ENCODE measurements at places on chromosomes 2 and 18. TPM values are rescaled to one million over a fixed set of nuclear protein-coding genes. Genes with fewer than 3 reads are reported as not detected.

- peak overlapping the region; percentile 11 for H3K4me3 ChIP-seq
- no peak overlapping the region for H3K27ac ChIP-seq
- H3K36me3 ChIP-seq = no peaks in the 10 kb centered on the region
- no peaks in the 10 kb centered on the region for H3K4me1 ChIP-seq
- no peak for DNase-seq
Measured at GRCh38 chr2:170823088-170823897, 6.6 kb downstream of the GAD1 start.

DNA sequence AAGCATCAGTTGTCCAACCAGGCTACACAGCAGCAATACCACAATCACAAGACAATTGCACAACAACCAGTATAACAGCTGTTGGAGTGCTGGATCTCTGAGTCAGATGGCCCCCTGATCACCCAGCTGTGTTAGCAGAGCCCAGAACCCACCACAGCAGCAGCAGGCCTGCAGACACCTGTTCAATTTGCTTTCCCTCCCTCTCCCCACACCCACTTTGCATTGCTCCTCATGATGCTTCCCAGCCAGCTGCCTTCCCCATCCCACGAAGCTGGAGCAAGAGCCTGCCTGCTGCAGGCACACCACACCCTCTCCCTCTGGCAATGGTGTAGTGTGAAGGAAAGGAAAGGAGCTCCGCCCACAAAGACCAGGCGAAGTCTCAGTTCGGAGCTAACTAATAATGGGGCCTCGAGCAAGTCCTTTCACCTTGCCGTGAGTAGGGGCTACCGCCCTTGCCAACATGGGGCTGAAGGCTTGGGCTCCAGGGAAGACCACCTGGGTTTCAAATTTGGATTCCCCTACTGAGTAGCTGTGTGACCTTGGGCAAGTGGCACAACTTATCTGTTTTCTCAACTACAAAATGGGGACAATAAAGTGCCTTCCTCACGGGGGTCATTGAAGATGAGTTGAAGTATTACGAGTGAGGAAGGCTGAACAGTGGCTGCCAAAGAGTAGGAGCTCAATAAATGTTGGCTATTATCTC, 19.4 kb upstream of the ZBTB7C start:
- no peak overlapping the region for H3K27ac ChIP-seq
- no peak overlapping the region for H3K4me3 ChIP-seq
- no peaks in the 10 kb centered on the region for H3K36me3 ChIP-seq
- no peaks in the 10 kb centered on the region for H3K4me1 ChIP-seq

- no peaks in the 10 kb centered on the region for H3K36me3 ChIP-seq
- H3K27ac ChIP-seq = no peak overlapping the region
- H3K4me1 ChIP-seq = no peaks in the 10 kb centered on the region
- DNase-seq = no peak
- H3K4me3 ChIP-seq = no peak overlapping the region
Measured at GRCh38 chr18:55440988-55441387, 147.0 kb downstream of the TCF4 start.

- no peak overlapping the region for H3K4me3 ChIP-seq
- no peaks in the 10 kb centered on the region for H3K27me3 ChIP-seq
Measured at GRCh38 chr18:41134426-41134825, 820.6 kb upstream of the PIK3C3 start.

DNA sequence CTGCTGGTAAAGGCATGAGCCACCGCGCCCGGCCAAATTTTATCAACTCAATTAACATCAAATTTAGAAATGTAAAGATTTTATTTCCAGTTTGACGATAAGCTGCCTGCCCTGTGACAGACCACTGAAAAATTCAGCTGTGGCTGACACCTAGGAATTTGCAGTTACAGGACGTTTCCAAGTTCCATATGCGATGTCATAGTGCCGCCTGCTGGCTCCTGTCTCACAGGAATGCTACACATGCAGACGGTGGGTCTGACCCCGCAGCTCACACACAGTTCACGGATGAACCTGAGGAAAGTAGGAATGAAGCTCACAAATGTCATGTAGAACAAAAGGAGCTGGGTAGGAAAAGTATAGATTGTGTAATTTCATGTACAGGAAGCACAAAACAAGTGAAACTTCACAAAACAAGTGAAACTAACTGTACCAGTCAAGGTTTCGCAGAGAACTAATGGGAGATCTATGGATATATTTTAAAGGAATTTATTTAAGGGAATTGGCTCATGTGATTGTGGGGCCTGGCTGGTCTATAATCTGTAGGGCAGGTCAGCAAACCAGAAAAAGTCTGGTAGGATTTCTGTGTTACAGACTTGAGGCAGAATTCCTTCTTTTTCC, 13.2 kb upstream of the SEH1L start:
- H3K4me1 ChIP-seq = no peaks in the 10 kb centered on the region
- no peaks in the 10 kb centered on the region for H3K27me3 ChIP-seq
- peak; percentile 90 for DNase-seq
- H3K36me3 ChIP-seq = no peaks in the 10 kb centered on the region
- no peak overlapping the region for H3K27ac ChIP-seq

DNA sequence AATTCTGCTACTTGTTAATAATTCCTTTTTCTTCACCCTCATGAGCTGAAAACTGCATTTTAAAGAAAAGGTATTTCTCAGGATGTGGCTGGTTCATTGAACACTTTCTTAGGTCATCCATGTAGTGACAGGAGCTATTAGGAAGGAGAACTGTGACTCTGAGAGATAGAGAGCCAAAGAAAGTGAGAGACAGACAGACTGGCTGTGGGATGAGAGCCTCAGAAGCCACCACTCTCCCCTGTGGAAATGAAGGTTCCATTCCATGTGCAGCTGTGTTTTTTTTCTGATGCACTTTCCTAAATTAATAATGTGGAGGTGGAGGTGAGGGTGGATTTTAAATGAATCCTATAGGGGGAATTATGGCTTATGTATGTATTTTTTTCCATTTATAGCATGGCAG, 113.3 kb downstream of the FAM210A start:
- H3K27me3 ChIP-seq = peaks cover 25% of the 10 kb centered on the region
- DNase-seq = no peak
- H3K27ac ChIP-seq = no peak overlapping the region
- H3K36me3 ChIP-seq = no peaks in the 10 kb centered on the region
- no peak overlapping the region for H3K4me3 ChIP-seq
- peaks cover 34% of the 10 kb centered on the region for H3K4me1 ChIP-seq

- H3K4me1 ChIP-seq = peaks cover 7% of the 10 kb centered on the region
- H3K4me3 ChIP-seq = no peak overlapping the region
Measured at GRCh38 chr2:6381326-6381725, 484.4 kb downstream of the CMPK2 start.

DNA sequence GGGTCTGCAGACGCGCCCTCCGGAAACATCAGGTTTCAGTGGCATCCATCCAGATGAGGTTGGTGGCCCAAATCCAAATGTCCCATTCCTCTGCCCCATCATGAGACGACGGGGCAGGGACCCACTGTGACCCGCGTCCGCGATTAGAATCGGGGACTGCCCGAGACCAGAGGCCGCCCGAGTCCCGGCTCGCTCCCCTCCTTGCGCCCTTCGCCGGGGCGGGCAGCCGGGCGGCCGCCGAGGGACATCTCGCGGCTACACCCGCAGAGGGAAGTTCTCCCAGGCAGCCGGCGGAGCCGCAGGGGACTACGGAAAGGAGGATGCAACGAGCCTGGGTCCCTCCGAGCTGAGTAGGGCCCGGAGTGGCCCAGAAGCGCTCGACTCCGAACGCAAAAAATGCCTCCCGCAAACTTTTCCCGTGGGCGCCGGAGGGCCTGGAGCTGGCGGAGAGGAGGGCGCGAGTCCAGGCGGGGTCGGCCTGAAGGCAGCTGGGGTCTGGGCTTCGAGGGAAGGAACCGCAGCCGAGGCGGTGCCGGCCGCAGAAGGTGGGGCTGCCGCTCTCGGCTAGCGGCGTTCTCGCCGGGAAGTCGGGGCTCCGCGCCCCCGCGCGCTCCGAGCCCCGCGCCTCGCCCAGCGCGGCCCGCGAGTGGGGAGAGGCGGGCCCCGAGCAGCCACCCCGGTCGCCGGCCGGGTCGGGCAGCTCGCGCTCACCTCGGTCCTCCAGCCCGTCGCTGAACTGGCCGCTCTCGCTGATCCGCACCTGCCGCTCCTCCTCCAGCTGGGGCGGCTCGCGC, 580 bp downstream of the TMEM163 start:
- H3K27me3 ChIP-seq = peaks cover 77% of the 10 kb centered on the region
- DNase-seq = peak; percentile 7
- no peaks in the 10 kb centered on the region for H3K36me3 ChIP-seq
- peak overlapping the region; percentile 80 for H3K4me3 ChIP-seq

- no peak for DNase-seq
- H3K27me3 ChIP-seq = no peaks in the 10 kb centered on the region
- no peak overlapping the region for H3K4me3 ChIP-seq
- no peak overlapping the region for H3K27ac ChIP-seq
Measured at GRCh38 chr18:76350134-76351025, 144.7 kb downstream of the ZNF516 start.

GRCh38 chr2:176575237-176575744, 306.0 kb downstream of the MTX2 start:
- no peak for DNase-seq
- H3K4me1 ChIP-seq = no peaks in the 10 kb centered on the region
- peaks cover 12% of the 10 kb centered on the region for H3K27me3 ChIP-seq
- no peaks in the 10 kb centered on the region for H3K36me3 ChIP-seq
- H3K4me3 ChIP-seq = no peak overlapping the region

DNA sequence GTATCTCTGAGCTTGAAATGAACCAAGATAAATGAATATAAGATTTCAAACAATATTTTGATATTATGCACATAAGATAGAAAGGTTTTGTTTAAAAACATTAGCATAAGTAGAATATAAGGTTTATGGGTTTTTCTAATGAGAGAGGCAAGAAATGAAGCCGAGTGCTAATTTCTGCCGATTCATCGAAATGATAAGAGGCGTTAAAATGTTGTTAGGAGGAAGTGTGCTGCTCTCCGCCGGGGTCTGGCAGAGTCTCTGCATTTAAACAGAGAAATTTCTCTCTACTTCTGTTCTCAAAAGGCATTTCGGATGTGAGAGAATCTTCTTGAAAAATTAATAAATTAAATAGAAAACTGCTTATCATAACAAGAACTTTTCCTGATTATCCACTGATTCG, 83.6 kb downstream of the MRPS9 start:
- no peak overlapping the region for H3K27ac ChIP-seq
- no peak overlapping the region for H3K4me3 ChIP-seq
- no peaks in the 10 kb centered on the region for H3K27me3 ChIP-seq
- H3K36me3 ChIP-seq = no peaks in the 10 kb centered on the region

- H3K27me3 ChIP-seq = no peaks in the 10 kb centered on the region
- no peaks in the 10 kb centered on the region for H3K36me3 ChIP-seq
- no peak overlapping the region for H3K27ac ChIP-seq
- peak; percentile 62 for DNase-seq
Measured at GRCh38 chr2:178306352-178307073, 112.2 kb downstream of the OSBPL6 start.

GRCh38 chr2:159895258-159896065, 97.5 kb upstream of the CD302 start:
- H3K4me3 ChIP-seq = no peak overlapping the region
- peaks cover 7% of the 10 kb centered on the region for H3K27me3 ChIP-seq
- DNase-seq = no peak
- H3K27ac ChIP-seq = no peak overlapping the region

- no peaks in the 10 kb centered on the region for H3K4me1 ChIP-seq
- H3K36me3 ChIP-seq = no peaks in the 10 kb centered on the region
- H3K27me3 ChIP-seq = no peaks in the 10 kb centered on the region
- no peak overlapping the region for H3K27ac ChIP-seq
- no peak for DNase-seq
Measured at GRCh38 chr18:37293359-37293758, 272.2 kb downstream of the CELF4 start.

GRCh38 chr2:73920577-73921545, 5.8 kb upstream of the DGUOK start:
- peak; percentile 26 for DNase-seq
- no peaks in the 10 kb centered on the region for H3K4me1 ChIP-seq
- H3K27me3 ChIP-seq = peaks cover 11% of the 10 kb centered on the region
- no peak overlapping the region for H3K4me3 ChIP-seq
- H3K36me3 ChIP-seq = no peaks in the 10 kb centered on the region
- no peak overlapping the region for H3K27ac ChIP-seq

DNA sequence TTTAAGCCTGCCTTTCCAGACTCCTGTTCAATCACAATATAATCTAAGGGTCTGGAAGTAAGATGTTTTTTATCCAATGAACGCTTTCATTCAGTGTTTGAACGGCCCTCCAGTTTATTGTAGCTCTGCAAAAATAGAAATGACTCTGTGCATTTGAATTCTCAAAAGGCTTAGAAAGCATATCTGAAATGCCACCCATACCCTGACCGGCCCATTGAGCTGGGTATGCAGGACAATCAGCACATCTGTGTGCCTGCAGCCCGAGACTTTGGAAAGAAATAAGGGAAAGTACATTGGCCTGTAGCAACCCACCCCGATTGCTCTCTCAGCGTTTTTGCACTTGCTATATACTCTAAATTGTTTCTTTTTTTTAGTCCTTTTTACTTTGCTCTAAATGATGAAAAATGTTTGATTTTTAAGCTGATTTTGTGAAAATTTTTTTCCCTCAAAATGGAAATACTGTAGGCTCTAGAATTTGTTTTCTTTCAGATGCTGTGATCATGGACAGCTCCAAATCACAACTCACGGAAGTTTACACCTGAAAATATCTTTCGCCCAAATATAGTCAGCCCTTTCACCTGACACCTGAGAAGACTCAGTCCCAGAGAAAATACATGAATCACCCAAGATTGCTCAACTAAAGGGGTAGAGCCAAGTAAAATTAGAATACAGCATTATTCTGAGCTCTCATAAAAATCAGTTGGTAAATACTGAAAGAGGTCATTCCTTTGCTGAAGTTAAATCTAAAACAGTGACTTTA, 194.5 kb upstream of the SIX3 start:
- H3K27ac ChIP-seq = no peak overlapping the region
- H3K27me3 ChIP-seq = no peaks in the 10 kb centered on the region
- DNase-seq = no peak

- H3K36me3 ChIP-seq = no peaks in the 10 kb centered on the region
- H3K4me1 ChIP-seq = peaks cover 8% of the 10 kb centered on the region
- H3K27me3 ChIP-seq = no peaks in the 10 kb centered on the region
- H3K27ac ChIP-seq = no peak overlapping the region
- H3K4me3 ChIP-seq = no peak overlapping the region
Measured at GRCh38 chr2:100233061-100233460, 89.2 kb downstream of the LONRF2 start.

- no peaks in the 10 kb centered on the region for H3K27me3 ChIP-seq
- no peak overlapping the region for H3K27ac ChIP-seq
- no peak for DNase-seq
Measured at GRCh38 chr2:43228756-43229659, 2.6 kb upstream of the ZFP36L2 start.

- no peaks in the 10 kb centered on the region for H3K36me3 ChIP-seq
- peaks cover 11% of the 10 kb centered on the region for H3K27me3 ChIP-seq
- H3K4me1 ChIP-seq = peaks cover 24% of the 10 kb centered on the region
- H3K4me3 ChIP-seq = peak overlapping the region; percentile 7
Measured at GRCh38 chr18:45837283-45838070, 12.0 kb downstream of the SIGLEC15 start.

GRCh38 chr2:51510303-51510702, 478.4 kb upstream of the NRXN1 start:
- DNase-seq = no peak
- H3K27me3 ChIP-seq = no peaks in the 10 kb centered on the region
- no peaks in the 10 kb centered on the region for H3K4me1 ChIP-seq
- no peak overlapping the region for H3K27ac ChIP-seq
- H3K4me3 ChIP-seq = no peak overlapping the region

- H3K36me3 ChIP-seq = no peaks in the 10 kb centered on the region
- no peak for DNase-seq
- H3K27me3 ChIP-seq = peaks cover 61% of the 10 kb centered on the region
- no peaks in the 10 kb centered on the region for H3K4me1 ChIP-seq
Measured at GRCh38 chr2:231928901-231929725, 2.9 kb upstream of the NPPC start.

The POU3F3 gene
- total RNA-seq = not detected

The CENPA gene
- total RNA-seq = 1.9 TPM

The HK2 gene
- total RNA-seq = 127 TPM

The LRP1B gene
- total RNA-seq = 2.4 TPM

The PIAS2 gene
- 37.8 TPM for total RNA-seq

The OBSL1 gene
- 746 TPM for total RNA-seq

The TNFRSF11A gene
- 0.56 TPM for total RNA-seq

The CAPN14 gene
- total RNA-seq = 0.21 TPM

The DUSP19 gene
- 2.0 TPM for total RNA-seq

The TUBA3D gene
- total RNA-seq = not detected

The CCDC150 gene
- total RNA-seq = 2.6 TPM
